Retinal pigment epithelial cell (primary cell): ENCODE measurements at places on chromosomes 5 and 9.

GRCh38 chr5:176621661-176622079 is 8.7 kb downstream of the SNCB start:
- peak; percentile 25 for DNase-seq

GRCh38 chr5:174735498-174736330 is 11.3 kb downstream of the MSX2 start:
- no peak for DNase-seq

GRCh38 chr9:137648396-137648795 is 29.6 kb downstream of the EHMT1 start:
- DNase-seq, result no peak

DNA sequence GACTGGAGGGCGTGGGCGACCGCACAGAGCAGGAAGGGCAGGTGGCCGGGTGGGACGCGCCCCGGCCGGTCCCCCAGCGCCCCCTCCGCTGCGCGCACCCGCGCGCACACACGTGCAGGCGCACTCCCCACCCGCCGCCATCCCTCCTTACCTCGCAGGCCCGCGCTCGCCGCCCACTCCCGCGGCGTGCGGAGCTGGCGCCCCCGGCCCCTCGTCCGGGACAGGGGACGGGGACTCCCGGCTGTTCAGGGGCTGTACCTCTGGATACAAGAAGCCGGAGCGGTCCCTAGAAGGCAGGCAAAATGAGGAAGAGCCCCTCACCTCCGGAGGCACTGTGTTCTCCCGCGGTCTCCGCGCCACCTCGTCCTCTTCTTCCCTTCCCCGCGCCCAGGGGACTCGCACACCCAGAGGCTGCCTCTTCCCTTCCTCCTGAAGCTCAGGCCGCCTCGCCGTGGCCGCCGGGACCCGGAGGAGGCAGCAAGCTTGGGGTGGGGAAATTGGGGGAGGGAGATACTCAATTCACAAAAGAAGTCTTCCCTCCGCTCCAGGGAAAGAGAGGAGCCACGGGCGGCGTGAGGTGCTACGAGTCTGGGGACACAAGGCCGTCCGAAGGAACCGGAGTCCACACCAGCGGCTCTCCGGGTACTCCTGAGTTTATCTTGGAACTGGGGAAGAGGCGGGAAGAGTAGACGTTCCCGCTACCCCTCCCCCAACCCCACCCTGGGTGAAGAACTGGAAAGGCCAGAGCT is 1.4 kb upstream of the GABRB2 start:
- DNase-seq, result no peak

DNA sequence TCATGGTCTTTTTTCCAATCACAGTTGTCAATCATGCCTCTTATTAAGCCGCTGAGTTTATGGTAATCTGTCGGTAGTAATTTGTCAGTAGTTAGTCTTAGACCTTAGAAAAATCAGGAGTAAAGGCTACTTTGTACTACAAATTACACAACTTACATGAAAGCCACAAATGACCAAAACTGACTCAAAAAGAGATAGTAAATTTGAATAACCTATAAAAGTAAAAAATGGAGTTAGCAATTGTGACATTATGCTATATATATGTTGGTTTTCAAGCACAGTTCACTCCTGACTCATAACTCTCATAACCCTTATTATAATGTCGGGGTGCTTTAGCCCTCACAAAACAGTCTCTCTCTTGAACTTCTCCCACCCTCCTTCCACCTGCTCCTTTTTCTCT is 251.8 kb downstream of the ROR2 start:
- no peak for DNase-seq

- DNase-seq, result no peak
These were observed 43.9 kb downstream of the SHB start for GRCh38 chr9:38025166-38025565.

DNA sequence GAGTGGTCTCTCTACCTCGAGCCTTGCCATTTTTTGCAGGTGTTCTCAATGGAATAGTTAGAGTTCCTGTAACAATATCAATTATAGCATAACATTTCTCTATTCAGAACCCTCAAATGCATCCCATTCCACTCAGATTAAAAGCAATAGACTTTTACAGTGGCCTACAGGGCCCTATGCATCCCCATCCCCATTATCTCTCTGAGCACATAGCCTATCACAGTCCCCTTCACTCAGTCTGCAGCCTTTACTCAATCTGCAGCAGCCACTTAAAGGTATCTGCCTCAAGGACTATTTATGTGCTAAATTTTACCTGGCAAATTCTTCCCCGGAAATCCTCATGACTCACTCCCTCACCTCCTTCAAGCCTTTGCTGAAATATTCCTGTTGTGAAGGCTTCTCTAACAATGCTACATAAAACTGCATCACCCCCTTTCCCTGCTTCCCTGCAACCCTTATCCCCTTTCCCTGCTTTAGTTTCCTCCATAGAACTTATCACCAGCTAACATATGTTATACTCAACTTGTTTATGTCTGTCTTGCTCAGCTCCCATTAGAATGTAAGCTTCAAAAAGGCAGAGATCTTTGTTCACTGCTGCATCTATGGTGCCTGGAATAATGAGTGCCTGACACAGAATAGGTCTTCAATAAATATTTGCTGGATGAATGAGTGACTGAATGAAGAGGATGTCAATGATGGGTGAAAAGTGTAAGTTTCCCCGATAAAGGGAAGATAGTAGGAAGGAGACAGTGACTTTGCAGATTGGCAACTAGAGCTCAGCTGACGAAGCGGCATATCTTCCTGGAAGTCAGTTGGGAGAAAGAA is 54.1 kb upstream of the ZNF366 start:
- DNase-seq, result no peak

DNA sequence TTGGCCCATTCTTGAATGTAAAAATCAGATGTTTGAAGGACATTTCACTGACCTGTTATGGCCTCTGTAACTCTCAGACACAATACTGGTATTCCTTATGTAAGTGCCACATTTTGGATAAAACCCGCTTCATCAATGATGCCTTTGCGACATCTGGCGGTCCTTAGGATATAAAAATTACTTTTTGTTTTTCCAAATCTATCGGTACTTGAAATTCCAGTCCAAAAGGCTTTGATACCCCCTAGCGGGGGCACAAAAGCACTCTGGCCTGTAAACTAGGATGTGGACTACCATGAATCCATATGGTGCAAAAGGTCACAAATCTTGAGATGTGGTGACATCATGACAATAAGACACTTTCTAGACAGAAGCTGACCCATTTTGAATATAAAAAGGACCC is 291.8 kb downstream of the KIAA0825 start:
- DNase-seq, result no peak

GRCh38 chr9:105087910-105088898 is 156.2 kb upstream of the SLC44A1 start:
- DNase-seq, result no peak

- no peak for DNase-seq
These were observed 179.8 kb downstream of the FGF1 start for GRCh38 chr5:142506046-142506445.

DNA sequence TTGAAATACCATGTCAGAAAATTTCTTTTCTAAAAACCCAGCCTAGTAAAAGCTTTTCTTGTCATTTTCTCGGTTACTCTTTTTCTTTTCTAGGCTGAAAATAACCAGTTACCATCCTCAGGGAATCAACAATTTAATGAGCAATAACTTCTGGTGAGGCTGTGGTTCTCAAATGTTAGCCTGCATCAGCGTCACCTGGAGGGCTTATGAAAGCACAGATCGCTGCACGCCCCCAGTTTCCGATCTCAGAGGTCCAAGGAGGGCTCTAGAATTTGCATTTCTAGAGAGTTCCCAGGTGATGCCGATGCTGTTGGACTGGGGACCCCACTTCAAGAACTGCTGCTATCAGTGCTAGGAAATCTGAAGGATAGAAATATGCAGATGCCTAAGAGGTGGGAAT is 28.9 kb upstream of the TLE1 start:
- no peak for DNase-seq

- DNase-seq, result no peak
These were observed 31.2 kb downstream of the OTP start for GRCh38 chr5:77607324-77607723.

GRCh38 chr5:76050134-76050533 is 33.0 kb upstream of the SV2C start:
- DNase-seq, result no peak

DNA sequence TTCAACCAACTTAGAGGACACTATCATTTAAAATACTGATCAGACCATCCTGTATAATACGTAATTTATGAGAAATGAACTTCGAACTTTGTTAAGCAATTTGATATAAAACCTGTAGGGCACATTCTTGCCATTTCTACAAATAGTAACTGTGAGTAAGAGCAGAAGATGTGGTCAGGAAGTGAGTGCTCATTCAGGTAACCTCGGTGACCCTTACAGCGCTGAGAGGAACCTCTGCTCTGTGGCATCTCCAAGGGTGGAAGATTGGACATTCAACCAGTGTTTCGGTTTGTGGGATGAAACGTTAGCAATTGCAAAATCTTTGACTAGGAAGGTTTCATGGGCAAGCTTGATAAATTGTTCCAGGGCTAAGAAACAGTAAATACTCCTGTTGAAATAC is 194.8 kb upstream of the IRX2 start:
- no peak for DNase-seq

DNA sequence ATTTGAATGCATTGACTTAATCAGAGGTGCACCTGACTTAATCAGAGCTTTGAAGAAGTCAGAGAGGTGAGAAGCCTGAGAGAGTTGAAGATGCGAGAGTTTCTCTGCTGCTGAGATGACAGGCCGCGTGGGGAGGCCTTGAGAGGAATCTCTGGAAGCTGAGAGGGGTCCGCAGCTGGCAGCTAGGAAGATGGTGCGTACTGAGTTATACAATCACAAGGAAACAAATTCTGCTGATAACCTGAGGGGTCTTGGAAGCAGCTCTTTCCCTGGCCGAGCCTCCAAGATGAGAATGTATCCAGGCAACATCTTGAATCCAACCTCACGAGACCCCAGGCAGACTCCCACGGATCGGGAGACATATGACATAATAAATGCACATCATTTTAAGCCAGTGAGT is 91.7 kb downstream of the SPATA31A6 start:
- no peak for DNase-seq

GRCh38 chr5:181058786-181059296 is 18.8 kb downstream of the BTNL9 start:
- no peak for DNase-seq

GRCh38 chr9:16806674-16807073 is 63.8 kb downstream of the BNC2 start:
- DNase-seq, result no peak

DNA sequence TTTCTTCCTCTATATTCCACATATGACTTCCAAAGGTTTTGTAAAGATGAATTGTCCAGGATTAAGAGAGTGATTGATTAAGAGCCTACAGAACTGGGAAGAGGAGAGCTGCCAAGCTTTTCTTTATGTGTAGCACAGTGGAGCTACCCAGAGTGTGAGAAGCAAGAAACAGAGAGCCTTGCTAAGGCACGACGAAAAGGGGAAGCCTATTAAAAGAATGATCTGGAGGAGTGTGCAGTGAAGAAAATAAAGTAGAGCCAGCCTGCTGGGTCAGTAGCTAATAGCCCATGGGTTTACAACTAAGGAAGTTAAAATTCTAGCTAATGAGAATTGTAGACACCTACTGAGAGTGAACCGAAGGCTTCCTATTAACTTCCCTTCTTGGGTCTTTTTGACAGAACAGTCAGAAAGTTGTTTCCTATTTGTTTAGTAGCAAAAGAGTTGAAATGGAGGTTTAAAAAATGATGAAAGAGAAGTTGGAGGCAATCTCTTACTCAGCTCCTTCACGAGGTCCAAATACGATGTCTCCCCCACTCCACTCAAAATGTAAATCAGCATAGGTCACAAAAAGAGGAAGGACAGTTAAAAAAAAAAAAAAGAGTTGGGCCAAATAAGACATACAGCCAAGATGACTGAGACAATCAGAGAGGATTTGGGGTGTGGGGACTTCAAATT is 957 bp upstream of the PRR16 start:
- DNase-seq, result no peak

DNA sequence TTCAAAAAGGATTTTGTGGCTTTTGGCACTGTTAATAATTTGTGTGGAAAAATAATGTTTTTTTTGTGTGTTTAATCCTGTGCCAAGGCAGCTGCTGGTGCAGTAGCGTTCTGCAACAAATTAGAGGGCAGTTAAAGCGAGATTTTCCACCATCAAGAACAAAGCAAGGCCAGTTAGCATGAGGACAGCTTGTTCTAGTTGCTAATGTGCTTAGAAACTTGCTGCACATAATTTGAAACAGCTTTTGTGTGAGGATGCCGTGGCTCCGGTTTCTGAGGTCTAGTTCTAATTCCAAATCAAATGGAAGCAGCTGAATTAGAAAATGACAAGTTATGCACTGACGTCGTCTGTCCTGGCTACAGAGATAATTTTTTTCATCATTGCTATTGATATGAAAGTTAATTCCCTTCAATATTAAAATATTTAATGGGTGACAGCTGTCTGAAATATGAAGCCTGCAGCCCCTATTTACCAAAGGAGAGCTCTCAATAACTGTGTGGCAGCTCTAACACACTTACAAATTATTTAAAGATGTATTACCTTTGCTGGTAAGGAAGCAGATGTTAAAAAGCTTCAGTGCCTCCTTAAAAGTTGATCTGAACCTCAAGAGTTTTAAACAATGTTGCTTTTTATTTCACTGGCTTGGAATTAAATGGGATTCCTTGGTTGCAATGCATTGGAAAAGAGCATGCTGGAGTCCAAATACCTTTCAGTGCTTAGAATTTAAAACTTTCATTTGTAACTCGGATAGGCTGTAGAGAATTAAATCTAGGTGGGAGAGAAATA is 128.6 kb downstream of the SPATA31D1 start:
- DNase-seq, result peak; percentile 33

DNA sequence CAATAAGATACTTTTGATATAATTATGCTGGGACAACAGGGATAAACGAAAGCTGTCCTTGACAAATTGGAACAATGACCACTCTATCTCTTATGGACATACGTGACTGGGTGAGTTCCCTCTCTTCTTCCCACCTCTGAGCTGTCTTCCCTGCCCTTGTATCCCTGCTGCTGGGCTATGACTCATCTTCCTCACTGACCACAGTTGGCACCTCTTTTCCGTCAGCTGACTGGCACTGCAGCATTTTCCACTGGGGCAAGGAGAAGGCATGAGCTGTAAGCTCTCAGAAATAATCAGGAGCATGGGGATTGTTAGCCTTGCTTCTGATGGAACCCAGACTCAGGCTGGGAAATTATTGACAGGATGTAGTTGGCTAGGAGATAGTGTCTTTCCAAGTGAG is 48.7 kb downstream of the PCSK1 start:
- DNase-seq, result peak; percentile 59

- DNase-seq, result no peak
These were observed 27.4 kb upstream of the ZBTB34 start for GRCh38 chr9:126833020-126833419.

DNA sequence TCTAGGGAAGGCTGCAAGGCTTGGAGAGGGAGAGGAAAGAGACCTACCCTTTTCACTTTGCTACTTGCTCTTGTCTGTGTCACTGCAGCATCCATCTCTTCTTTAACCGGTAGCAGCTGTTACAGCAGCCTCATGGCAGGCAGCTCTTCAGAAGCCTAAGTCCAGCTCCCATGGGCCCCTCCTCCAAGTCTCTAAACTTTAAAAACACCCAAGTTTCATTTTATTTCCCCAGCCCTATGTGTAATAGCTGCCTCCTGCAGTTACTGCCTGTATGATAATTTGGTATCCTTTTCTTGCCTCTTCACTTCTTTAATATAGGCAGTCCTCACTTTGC is 313.1 kb upstream of the PIK3R1 start:
- no peak for DNase-seq

- no peak for DNase-seq
These were observed 216.5 kb upstream of the DMRT1 start for GRCh38 chr9:624935-625500.
